ENCODE measurements at places on chromosomes 5 and 9.

GRCh38 chr9:137756045-137756744 lies 121.4 kb upstream of the CACNA1B start:
- no peak for DNase-seq

GRCh38 chr9:19404283-19405075 lies 4.3 kb upstream of the ACER2 start:
- DNase-seq: no peak

DNA sequence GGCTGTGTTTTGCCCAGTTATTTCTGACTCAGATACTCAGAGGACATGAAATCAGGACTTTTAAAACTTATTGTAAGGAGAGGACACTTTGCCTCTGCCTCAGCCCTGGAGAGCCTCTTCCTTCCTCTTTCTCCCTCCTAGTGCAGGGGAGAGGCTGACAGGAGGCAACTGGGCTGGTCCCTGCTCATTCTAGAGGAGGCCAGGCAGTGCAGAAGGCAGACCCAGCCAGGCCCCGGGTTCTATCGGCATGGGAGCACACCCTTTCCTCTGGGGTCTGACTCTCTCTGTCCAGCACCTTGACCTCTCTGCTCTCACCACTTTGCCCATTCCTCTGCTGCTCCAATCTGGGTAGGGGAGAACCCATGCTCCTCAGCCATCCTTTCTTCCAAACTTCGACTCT lies 16.0 kb upstream of the SMIM32 start:
- no peak for DNase-seq

GRCh38 chr9:132384376-132384775 lies 22.3 kb downstream of the TTF1 start:
- no peak for DNase-seq

DNA sequence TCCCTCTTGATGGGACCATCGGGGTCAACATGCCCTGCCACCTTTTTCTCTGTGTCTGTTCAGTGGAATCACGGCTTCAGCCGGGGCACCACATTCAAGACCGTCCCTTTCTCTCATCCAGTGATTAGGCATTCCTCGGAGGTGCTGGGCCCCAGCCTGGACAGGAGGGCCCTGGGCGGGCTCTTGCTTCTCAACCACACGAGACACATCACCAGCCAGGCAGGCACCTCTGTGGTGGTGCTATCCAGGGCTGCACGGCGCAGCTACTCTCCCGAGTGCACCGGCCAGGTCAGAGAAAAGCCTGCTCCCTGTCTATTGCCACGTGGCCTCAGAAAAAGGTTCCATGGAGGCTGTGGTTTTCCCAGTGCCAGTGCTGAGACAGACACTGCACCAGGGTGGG lies 255.2 kb upstream of the IRX1 start:
- DNase-seq: no peak

DNA sequence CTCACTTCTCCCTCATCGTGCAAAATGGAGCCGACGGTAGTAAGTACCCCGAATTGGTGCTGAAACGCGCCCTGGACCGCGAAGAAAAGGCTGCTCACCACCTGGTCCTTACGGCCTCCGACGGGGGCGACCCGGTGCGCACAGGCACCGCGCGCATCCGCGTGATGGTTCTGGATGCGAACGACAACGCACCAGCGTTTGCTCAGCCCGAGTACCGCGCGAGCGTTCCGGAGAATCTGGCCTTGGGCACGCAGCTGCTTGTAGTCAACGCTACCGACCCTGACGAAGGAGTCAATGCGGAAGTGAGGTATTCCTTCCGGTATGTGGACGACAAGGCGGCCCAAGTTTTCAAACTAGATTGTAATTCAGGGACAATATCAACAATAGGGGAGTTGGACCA lies 979 bp downstream of the PCDHGA12 start:
- DNase-seq: no peak

- DNase-seq: no peak
Measured at GRCh38 chr9:136625101-136626065, 37.3 kb upstream of the EGFL7 start.

DNA sequence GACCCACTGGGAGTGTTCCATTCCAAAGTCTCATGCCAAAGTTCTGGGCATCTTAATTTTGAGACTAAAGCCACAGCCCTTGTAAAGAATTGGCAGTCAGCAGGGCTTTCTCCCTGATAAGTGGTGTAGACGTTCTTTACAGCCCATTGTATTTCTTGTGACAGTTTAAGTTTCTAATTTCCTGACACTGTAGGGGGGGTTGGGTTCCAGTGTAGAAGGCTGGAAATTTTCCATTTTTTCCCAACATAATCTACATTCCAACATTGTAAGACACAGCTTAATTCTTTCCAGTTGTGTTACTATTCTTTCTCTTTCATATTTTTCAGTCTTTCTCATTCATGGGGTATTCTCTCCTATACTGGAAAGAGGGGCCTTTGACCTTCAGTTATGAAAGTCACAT lies 121.1 kb downstream of the FBXL7 start:
- peak; percentile 44 for DNase-seq

DNA sequence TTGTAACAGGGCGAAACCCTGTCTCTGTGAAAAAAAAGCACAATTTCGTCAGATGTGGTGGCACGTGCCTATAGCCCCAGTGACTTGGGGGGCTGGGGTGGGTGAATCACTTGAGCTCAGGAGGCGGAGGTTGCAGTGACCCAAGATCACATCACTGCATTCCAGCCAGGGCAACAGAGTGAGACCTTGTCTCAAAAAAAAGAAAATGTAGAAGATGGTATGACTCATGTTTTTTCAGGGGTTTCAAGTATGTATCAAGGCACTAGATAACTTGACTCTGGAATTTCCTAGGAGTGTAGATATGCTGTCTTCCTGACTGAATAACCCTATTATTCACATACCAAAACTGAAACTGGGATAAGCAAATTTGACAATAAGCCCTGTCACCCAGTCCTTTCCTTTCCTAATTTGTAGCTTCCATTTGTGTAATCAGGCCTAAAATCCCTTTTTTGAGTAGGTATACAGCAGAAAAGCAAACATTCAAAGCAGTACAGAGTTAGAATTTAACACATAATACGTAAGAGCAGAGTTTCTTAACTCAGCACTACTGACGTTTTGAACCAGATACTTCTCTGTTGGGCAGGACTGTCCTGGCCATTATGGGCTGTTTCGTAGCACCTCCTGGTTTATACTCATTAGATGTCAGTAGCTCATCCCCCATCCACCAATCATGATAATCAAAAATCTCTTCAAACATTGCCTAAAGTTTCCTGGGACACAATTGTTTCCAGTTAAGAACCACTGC lies 17.3 kb upstream of the ANKRD18B start:
- peak; percentile 71 for DNase-seq

- DNase-seq: peak; percentile 88
Measured at GRCh38 chr5:31987985-31988710, 186.0 kb downstream of the GOLPH3 start.

DNA sequence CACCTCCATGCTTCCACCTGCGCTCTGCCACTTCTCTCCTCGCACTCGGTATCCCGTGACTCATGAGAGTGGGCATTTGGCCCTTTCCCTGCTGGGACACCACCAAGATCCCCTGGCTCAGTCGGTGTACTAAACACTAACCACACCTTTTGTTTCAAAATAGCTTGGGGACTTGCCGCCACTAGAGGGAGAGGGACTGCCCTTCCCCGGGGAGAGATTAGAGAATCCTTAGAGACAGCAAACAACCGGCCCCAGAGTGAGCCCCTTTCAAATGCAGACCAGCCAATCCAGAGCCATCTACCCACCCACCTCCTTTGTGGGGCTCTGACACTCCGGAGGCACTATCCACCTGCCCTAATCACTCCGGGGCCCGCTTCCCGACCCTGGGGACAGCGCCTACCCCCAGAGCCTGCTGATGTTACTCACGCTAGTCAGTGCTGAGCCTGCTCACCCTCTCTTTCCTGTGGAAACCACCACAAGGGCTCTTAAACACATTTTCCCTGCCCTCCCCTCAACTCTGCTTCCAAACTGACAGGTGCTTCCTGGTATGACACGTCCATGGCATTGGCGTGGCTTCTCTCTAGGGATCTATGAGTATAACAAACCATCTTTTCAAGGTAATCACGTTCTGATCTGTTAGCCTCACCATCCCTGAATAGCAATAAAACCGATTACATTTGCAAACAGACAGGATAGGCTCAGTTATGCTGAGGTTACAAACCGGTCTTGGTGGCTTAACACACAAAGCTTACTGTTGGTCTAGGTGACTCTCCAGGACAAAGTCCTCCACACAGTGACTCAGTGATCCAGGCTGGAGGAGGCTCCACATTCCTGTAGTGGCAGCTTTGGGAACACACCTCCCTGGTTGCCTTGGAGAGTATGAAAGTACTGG lies 180.1 kb upstream of the MVB12B start:
- DNase-seq: no peak

DNA sequence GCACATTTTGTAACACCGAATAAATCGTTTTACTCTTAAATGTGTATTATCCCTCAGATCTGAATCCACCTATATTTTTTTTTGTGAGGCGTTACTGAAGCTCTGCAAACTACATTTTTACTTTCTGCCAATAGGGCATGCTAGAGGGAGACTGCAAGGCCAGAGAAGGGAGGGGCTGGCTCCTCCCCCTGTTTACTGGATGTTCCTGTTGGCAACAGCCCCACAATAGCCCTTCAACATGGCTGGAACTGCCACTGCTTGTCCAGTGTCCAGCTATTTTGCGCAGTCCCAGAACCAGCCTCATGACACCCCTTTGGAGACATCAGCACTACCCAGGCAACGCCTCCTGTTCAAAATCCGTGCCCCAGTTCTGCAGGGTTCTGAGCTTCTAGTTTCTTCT lies 85.4 kb upstream of the MIER3 start:
- no peak for DNase-seq

- DNase-seq: no peak
Measured at GRCh38 chr9:113653746-113654604, 190.4 kb downstream of the RGS3 start.

DNA sequence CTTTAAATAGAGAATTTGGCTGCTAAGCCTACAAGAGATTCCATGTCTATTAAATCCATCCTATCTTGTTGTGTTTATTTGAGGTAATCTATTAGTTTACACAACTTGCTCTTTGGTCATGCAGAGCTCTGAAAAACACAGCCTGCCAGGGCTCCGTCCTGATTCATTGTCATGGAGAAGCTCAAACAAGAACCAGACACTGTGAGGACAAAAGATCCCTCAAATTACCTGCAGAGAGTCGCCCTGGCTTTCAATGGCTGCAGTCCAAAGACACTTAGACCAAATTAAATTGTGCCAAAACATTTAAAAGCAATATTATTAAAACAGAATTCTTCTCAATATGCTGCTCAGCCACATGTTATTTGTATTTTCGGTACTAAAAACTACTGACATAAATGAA lies 60.1 kb downstream of the CDH18 start:
- DNase-seq: no peak

DNA sequence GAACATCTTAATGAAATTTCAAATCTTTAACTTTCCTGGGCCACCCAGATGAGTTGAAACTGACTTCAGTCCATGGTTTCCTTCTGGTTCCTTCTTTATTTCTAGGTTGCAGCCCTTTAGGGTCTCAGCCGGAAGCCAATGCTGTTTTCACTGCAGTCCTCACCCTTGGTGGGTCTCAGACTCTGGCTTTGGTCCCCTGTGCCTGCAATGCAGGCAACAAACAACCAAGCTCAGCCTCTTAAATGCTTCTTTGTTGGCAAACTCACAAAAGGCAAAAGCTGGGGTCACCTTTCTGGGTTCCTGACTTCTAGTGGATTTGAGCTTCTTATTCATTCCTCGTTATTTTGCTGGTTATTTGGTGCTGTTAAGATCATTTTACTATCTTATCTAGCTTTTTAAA lies 19.3 kb upstream of the APC start:
- no peak for DNase-seq

- no peak for DNase-seq
Measured at GRCh38 chr9:132769906-132770769, 99.9 kb downstream of the GTF3C4 start.

GRCh38 chr5:120479066-120479465 lies 15.0 kb downstream of the PRR16 start:
- DNase-seq: no peak

GRCh38 chr9:85615792-85616191 lies 126.0 kb downstream of the AGTPBP1 start:
- no peak for DNase-seq

DNA sequence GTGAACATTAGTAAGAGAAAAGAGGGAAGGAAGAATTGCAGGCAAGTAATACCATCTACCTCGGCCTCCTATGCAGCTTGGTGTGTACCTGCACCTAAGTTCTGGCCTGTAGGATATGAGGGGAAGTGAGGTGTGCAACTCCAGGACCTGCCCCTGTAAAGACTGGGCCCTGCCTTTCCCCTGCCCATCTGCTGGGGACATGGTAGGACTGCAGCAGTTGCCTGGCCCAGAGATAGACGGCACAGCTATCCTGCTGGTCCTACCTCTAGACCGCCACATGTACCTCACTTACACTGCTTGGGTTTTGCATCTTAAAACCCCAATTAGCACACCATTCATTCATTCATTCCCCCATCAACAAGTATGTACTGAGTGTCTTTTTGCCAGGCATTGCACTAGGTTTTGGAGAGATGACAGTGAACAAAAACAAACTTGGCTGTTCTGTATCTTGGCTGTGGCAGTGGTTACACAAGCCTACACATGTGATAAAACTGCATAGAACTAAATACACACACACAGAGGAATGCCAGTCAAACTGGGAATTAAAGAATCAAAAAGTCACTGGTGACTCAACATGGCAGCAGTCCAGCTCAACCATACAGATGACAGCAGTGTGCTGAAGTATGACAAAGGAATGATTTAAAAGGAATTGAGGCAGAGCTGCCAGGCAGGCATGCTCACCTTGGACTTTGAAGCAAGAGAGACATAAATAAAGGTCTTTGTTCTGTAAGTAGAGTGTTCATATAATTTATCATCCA lies 23.3 kb upstream of the MGAT1 start:
- no peak for DNase-seq

DNA sequence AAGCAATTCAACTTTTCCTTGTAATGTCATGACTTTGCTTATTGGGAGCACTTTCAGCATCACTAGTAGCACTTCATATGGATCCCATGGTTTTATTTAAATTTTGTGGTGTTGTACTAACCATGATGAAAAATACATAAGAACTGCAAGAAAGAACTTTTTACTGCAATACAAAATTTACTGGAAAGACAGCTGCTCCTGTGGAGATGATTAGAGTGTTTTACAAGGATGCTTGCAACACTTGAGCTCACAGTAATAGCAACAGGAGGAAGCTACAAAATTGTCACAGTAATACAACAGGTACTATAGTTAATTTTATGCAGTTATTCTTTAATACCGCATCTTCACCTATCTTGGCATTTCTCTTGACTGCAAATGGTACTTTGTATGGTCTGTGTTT lies 158.3 kb upstream of the TSLP start:
- DNase-seq: no peak

DNA sequence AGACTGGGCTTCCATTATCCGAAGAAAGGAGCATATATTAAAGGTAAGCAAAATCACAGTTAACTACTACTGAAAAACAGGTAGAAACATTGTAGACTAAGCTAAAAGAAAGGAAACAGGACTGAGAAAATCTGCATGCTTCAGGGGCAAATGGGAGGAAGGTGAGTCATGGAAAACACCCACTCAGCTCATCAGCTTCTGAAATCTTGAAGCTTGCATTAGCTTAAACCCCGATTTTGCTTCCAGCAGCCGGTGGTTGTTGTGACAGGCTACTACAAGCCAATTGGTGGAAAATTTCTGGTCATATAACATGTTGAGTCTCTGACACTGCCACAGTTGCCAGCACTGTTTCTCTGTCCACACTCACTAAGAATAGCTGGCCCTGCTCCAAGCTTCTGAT lies 179.6 kb upstream of the PUM3 start:
- no peak for DNase-seq

All from AG09319 (cell line).